ENCODE measurements at places on chromosomes 2 and 18.

DNA sequence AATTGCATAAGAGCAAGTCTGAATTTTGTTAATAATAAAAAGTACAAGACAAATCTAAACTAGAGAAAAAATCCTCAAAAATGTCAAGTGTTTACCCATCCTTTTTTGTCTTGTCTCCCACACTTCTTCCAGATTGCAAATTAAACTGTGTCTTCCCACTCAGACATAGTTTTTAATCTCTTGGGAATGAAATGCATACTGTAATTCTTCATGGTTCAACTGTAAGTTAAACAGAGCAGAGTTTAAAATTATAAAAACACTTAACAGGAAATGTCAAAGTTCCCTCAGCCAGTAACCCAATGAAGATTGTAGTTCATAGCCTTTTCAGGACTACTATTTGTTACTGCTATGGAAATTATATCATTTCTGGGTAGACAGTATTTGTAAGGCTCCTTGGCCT lies 171.8 kb downstream of the UBE2E3 start:
- no peak for DNase-seq

DNA sequence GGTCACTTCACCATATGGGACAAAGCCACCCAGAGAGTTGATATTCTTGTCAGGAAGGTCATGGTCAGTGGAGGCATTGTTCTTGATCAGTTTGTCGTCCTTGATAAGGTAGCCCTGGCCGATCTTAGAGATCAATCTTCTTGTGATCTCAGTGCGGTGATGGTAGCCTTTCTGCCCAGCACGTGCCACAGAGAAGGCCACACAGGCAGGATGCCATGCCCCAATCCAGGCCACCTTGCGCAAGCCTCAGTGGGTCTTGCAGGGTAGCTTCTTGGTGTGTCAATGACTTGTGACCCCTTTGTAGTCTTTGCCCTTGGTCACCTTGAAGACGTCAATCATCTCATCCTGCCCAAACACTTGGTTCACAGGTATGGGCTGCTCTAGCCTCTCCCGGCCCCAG lies 143.9 kb upstream of the ASB18 start:
- no peak for DNase-seq

- DNase-seq: no peak
These were observed 181.0 kb downstream of the C1D start for GRCh38 chr2:67881816-67882215.

GRCh38 chr2:235506291-235506996 lies 12.6 kb downstream of the AGAP1 start:
- no peak for DNase-seq

DNA sequence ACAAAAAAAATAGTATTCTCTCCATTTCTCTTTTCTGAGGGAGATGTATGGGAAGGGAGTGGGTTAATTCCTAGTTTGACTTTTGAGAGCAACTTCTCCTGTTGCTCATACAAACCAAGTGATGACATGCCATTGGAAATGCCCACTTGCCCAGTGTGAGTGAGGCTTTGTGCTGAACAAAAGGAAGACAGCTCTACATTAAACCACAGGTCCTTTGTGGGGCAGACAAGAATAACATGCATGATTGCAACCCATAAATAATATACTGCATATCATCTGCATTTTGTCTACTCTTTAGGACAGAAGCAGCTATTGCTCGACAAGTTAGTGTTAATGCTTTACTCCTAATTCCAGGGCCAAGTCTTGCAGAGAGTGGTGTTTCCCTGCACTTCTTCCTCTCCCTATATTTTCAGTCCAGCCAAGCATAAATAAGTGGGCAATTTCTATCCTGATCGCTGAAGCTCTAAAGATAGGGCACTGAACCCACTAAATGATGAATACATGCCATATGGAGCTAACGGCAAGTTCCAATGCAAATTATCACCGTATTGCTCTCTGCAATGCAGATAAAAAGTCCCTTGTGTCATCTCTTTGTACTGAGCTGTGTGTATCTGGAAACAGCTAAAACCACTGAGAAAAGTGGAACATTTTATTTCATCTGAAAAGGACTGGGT lies 19.4 kb upstream of the EHBP1 start:
- DNase-seq: no peak

GRCh38 chr2:231590614-231591013 lies 2.0 kb upstream of the TEX44 start:
- peak; percentile 71 for DNase-seq

GRCh38 chr2:10323535-10323934 lies 20.8 kb downstream of the HPCAL1 start:
- no peak for DNase-seq

GRCh38 chr2:46335391-46336282 lies 38.4 kb downstream of the EPAS1 start:
- peak; percentile 68 for DNase-seq

DNA sequence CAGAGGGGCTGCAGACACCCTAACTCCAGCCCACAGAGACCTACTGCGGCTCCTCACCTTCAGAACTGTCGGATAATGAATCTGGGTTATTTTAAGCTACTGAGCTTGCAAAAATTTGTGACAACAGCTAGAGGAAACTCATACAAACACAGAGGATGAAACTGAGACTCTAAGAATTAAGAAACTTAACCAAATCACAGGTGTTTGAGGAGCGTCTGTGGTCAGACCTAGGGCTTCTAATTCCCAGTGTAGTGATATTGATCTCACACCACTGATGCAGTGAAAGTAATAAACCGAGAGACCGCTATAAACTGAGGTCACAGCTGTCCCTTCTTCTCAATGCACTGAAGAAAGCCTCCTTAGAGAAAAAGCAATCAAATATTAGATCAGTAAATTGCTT lies 110.1 kb downstream of the RGPD3 start:
- no peak for DNase-seq

All from mesendoderm (in vitro differentiated cells).